ENCODE measurements at places on chromosomes 3 and 15.

DNA sequence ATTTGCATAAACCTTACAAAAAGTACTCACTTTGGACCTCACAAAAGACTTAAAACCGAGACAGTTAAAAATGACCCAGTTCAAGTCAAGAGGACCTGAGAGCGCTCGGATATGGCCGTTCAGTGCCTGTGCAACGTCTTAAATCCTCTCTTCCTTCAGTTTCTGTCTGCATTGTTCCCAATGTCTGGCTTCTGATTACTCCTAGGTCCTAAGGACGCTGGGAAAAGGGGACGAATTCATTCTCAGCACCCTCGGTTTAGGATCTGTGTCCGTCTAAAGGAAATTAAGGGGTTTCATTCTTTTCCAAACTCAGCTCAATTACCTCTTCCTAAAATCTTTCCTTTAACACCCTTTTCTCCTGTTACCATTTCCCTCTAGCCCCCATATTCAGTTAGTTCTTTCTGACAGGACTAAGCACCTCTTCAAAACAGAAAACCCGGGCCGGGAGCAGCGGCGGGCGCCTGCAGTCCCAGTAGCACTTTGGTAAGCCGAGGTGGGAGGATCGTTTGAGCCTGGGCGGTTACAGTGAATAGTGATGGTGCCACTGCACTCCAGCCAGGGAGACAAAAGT is 970 bp downstream of the DPPA4 start:
- DNase-seq: peak; percentile 27

GRCh38 chr15:92906563-92907081 is 6.5 kb downstream of the CHD2 start:
- DNase-seq: peak; percentile 26

DNA sequence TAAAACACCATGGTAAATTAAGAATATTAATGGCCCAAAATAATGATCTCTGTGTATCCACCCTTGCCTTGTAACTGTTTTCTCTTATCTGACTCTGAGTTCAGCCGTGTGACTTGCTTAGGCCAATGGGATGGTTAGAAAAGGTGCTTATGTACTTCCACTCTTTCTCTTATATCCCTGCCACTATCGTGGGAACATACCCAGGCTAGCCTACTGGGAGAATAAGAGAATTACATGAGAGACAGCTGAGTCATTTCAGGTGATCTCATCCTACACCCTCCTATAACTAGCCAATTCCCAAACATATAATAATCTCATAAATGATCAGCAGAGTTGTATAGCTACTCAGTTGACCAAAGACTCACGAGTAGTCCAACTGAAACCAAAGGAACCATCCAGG is 98.3 kb upstream of the ABI3BP start:
- DNase-seq: peak; percentile 30

GRCh38 chr3:16478516-16478915 is 35.0 kb downstream of the RFTN1 start:
- no peak for DNase-seq

DNA sequence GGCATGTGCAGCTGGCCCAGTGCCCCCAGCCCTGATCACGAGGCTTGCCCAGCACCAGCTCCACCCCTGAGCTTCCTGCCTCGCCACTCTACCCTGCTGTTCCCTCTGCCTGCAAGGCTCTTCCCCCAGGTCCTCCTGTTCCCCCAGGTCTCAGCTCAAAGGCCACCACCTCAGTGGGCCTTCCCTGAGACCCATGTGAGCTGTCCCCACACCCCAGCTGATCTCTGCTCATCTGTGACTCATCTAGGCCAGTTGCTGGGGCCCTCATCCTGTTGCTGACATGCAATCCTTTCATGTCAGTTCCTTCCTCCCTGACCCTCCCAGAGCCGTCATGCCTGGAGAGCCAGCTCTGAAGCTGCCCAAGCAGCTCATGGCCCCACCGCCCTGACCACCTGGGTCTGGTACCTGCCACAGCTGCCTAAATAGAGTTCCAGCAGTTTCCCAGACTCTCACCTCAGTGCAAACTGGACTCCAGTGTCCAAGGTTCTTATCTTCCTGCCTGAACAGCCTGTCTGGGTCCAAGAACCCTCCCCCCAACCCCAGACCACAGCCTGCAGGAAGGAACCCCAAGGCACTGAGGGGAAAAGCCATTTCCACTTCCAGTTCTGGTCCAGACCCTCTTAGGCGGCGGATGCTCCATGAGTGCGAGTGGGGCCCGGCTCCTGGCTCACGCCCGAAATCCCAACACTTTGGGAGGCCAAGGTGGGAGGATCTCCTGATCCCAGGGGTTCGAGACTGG is 116.6 kb upstream of the IQSEC1 start:
- peak; percentile 64 for DNase-seq

- no peak for DNase-seq
Observed at GRCh38 chr15:42199126-42199525, 9.0 kb downstream of the VPS39 start.

- DNase-seq: no peak
Observed at GRCh38 chr15:43104426-43104825, 1.4 kb downstream of the UBR1 start.

- DNase-seq: no peak
Observed at GRCh38 chr3:143311096-143311495, 191.5 kb downstream of the CHST2 start.

- no peak for DNase-seq
Observed at GRCh38 chr3:48716508-48716981, 476 bp downstream of the IP6K2 start.

DNA sequence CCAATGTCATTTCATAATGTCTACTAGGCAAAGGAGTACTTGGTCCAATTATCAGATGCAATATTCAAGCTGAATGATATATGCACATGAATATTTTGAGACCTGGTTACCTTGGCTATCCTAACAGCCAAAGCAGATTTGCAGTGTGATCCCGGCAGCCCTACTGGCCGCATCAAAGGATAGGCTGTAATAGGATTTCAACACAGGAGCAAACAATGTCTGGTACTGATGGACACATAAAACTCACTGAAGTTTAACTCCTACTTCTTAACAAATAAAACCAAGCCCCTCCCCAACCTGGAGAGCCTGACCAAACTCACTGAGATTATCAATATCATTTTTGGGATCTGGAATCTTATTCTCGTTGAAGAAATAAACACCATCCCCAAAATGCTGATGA is 130.2 kb downstream of the FOXP1 start:
- DNase-seq: no peak

GRCh38 chr15:39471785-39472574 is 108.9 kb upstream of the THBS1 start:
- DNase-seq: no peak
